Thyroid gland (tissue), 4 donors: ENCODE measurements at places on chromosomes 7 and 10. TPM values are rescaled to one million over a fixed set of nuclear protein-coding genes. Genes with fewer than 3 reads are reported as not detected.

DNA sequence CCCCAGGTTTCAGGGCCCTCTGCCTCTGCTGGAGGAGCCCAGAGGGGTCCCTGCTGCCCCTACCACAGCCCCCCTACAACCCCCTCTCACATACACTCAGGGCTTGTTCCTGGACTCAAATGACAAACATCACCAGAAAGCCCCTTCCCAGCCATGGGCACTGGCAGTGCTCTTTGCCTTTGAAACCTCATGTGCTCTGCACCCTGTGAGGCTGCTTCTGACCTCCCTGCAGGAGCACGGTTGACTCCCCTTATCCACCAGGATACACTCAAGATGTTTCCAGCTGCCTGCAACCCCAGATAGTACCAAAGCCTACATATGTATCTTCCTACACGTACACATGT, 3.5 kb upstream of the ADIRF start:
- DNase-seq: no peak

- DNase-seq: peak; percentile 47
Observed at GRCh38 chr10:55629793-55630490, 731.1 kb downstream of the ZWINT start.

DNA sequence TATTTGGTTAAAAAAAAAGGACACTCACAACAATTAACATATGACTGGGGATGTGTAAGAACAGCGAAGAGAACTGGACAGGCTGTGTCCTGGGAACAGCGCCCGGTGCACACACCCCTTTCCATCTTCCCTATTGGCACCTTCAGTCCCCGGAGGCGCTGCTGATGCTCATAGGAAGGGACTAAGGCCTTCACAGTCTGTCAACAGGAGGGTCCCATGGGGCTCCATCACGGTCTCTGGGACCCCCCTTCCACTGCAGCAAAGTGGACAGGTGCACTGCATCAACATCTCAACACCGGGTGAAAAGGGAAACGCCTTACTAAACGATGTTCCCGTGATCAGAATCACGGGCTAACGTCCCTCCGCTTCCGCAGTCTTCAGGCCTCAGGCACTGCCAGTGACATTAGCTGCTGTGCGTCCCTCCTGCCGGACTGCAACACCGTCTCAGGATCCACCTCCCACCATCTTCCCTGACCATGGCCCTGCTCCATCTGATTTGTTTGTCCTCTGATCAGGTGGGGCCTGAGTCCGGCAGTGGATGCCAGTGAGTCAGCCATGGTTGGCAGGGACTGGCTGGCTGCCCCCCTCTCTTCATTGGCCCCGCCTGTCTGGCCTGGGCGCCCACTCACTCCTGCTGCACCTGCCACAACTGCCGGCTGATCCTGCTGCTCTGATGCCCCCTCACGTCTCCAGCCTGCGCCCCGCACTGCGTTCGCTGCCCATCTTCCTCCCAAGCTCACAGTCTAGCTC, 614.7 kb downstream of the DNAJB6 start:
- no peak for DNase-seq

- no peak for DNase-seq
Observed at GRCh38 chr7:50661345-50662040, 96.3 kb upstream of the DDC start.

GRCh38 chr7:110296321-110296720, 794.6 kb upstream of the LRRN3 start:
- no peak for DNase-seq

DNA sequence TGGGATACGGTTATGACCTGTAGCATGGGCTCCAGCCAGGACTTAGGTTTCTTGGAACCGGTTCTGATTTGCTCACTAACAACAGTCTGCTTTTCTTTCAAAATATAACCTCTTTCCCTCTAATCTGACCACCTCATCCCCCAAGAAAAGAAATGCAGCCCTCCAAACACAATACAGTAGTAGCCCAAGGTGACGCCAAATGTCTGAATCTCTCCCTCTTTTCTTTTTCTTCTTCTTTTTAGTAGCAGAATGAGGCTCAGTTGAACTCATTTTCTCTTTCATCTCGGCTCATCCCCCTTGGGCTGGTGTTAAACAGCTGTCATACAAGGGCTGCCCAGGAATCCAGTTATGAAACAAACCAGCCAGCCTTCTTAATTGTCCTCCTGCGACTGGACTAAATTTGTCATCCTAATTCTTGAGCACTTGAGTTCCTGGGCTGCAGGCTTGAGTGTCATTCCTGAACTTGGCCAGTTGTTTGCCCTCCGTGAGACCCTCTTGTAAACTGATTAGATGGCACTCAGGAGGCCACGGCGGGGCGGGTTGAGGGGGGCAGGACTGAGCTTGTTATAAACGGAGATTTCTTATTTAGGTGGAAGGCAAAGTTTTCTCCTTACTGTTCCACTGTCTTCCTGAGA, 94.8 kb downstream of the SORCS3 start:
- no peak for DNase-seq

DNA sequence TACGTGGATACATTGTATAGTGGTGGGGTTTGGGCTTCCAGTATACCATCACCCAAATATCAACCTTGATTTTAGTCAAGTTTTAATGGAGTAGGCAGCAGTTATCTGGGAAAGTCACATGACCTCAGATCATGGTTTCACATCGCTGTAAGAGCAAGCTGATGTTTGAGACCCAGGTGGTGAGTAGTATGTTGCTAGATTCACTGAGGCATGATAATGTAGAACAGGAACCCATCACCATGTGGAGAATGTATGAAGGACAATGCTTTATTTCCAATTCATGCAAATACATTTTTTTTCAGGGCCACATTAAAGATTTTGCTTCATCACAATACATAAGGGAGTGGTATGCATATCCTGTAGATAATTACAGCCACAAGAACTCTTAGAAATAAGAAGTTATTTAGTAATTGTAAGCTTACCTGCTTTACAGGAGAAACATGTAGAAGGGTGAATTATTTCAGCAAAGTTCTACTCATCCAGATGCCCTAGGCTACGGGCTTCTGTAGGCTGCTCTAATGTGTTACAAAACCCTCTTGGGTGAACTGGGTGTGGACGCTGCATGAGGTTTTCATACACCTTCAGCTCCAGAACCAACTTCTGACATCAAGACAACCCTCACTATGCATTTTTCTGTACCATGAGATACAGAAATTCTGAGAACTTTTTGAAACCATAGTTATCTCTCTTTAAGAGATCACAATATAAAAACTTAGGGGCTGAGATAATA, 27.6 kb upstream of the LAMB4 start:
- DNase-seq: no peak

- no peak for DNase-seq
Observed at GRCh38 chr10:72043016-72043834, 45.1 kb downstream of the SPOCK2 start.

DNA sequence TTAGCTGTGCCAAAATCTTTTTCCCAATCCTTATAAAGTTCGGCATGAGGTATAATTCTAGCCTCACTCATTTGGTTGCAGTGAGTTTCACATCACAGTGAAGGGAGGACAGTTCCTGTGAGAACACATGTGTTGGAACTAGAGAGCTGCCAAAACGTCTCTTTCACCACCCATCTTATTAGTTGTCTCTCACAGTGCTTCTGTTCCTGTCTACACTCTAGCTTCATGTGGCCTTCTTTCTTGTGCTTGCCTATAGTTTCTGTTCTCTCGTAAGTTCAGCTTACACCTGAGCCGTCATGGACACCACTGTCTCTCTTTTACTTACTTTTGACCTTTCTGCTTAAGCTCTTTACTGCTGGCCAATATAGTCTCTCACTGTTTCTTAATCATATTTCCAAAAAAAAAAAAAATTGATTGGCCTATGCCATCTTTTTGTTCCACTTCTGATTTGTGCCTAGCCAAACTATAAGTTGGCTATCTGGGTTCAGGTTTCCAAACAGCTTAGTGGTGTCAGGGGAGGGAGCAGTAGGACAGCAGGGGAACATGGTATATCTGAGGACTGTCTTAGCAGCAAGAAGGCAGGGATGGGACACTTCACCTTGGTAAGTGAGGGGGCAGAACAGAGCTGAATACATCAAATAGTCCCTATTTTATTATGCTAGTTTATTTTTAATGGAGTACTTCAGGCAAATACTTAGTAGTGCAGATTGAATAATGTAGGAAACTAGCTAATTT, 38.0 kb downstream of the ZNRF2 start:
- no peak for DNase-seq

DNA sequence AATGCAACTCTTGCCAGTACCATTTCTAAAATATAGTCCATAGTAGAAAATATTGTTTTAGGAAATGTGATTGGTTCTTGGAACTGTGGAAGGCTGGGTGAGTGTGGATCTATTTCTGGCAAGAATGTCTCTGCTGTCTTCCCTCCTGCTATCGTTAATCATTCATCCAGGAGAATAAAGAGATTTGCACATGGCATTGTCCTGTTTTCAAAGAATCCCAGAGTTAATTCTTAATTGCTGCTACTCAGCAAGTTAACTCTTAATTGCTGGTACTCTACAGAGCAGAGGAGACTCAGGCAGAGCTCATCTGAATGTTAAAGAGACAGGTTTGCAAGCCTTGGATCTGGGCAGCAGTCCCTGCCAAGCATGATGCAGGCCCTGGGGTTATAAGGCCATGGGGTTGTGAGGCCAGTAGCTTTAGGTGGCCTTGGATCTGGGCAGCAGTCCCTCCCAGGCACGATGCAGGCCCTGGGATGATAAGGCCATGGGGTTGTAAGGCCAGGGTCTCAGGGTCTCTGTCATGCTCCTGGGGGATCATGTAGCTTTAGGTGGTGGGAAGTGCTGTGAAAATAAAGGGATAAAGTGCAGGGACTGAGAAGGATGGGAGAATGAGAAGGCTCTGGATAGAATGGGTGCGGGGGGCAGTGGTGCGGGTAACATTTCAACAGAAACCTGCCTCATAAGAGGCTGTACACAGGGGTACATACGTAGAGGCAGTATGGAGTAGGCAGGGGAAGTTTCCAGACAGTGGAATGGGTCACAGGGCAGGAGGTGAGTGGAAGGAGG, 162.3 kb downstream of the SVIL start:
- DNase-seq: no peak

DNA sequence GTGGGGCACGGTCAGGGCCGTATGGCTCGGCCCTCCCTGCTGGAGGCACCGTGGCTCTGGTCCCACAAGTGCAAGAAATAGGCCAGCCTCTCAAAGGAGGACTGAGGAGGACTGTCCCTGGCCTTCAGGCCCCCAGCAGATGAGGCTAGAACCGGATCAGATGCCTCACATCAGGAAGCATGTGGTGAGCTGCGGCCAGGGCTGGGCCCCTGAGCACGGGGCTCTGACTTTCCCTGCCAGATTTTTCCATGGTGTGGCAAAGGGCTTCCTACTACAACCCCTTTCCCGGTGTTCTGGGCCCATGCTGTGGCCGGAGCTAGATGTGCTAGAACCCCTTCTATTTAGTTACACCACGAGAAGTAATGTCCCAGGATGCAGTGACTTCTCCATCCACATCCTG, 100.4 kb downstream of the TCERG1L start:
- DNase-seq: no peak

GRCh38 chr10:35058134-35058533, 32.0 kb downstream of the CUL2 start:
- no peak for DNase-seq

GRCh38 chr7:132065989-132066603, 509.7 kb upstream of the PODXL start:
- no peak for DNase-seq

DNA sequence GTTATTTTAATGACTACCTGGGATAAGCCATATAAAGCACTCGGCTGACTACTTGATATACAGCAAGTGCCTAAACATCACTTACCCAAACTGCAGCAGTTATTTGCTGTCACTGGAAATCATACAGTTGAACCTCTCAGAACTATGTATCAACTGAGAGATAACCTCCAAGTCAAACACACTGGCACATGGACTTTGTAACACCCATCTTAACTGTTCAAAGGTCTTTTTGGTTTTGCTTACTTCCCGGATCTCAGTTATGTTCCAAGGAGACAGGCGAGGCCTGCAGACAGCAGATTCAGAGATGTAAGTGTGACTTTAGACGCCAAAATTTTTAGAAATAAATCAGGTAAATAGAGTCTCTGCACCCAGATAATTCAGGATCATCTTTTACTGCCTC, 34.6 kb upstream of the DAGLB start:
- no peak for DNase-seq

GRCh38 chr7:151361193-151361959, 19.8 kb downstream of the NUB1 start:
- DNase-seq: peak; percentile 72

- DNase-seq: no peak
Observed at GRCh38 chr7:33601101-33601500, 304.2 kb upstream of the BMPER start.

DNA sequence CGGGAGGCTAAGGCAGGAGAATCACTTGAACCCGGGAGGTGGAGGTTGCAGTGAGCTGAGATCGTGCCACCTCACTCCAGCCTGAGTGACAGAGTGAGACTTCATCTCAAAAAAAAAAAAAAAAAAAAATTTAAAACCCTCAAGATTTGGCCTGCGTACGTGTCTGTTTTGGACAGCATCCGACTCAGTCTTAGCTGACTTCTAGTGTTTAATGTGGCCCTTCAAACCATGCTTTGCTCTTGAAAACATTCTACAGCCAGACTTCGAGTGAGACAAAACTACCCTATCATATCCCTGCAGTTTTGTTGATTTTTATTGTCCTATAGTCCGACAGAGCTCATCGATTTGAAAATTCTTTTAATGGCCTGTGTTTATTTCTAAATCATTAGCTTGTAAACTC, 227.1 kb upstream of the SH2B2 start:
- no peak for DNase-seq

GRCh38 chr7:152527610-152528032, 91.8 kb upstream of the KMT2C start:
- DNase-seq: no peak

DNA sequence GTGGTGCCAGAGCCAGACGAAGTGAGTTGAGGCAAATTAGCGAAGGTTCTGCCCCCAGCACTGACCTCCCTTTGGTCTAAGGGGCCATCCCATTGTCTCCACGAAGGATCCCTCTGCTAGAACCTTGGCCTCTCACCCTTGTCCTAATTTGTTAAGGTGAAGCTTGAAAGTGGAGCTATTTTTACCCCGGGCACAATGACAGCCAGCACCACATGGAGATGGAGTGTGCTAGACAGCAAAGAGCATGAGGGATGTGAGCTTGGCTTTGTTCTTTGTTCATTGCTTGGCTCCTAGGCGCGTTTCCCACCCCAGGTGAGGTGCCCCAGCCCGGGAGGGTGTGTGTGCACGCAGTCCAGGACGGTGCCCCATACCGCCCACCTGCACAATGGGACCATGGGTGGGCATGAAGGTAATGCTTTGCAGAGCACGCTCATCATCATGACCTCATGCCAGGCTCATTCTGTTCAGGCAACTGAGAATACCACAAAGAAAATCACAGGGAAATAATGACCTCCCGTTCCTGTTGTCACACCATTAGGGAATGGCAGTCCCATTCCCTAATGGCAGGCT, 361.0 kb upstream of the FZD8 start:
- no peak for DNase-seq

GRCh38 chr7:134367956-134368749, 51.4 kb upstream of the SLC35B4 start:
- DNase-seq: no peak

ZPBP gene
- not detected for total RNA-seq

ZNF107 gene
- total RNA-seq: 12.7 TPM

GNGT1 gene
- total RNA-seq: not detected

C10orf143 gene
- 5.6 TPM for total RNA-seq

WEE2 gene
- total RNA-seq: not detected

RSBN1L gene
- 30.6 TPM for total RNA-seq

CDNF gene
- 5.0 TPM for total RNA-seq
